Calu3 (cell line): ENCODE measurements at places on chromosomes 12 and 14.
A peak's percentile ranks its signal among the peaks of the same experiment; 100 is the strongest.

DNA sequence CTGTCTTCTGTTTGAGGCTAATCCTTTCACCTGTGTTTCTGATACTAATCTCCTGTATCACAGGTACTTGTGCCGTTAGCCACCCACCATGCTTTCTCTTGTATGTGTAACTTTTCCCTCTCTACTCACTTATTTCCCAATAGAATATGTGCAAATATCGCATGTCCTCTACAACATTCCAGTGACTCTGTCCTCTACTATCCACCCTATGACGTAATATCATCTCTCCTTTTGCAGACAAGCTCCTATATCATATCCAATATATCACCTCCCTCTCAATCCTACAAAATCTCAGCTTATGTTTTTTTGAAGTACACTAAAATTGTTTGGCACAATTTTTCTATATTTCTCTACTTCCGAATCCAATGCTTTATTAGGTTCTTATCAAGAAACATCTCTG lies 232.6 kb upstream of the LRFN5 start:
- no peak for DNase-seq

- no peak for DNase-seq
These were observed 202.7 kb upstream of the GARIN6 start for GRCh38 chr12:99444859-99445316.

DNA sequence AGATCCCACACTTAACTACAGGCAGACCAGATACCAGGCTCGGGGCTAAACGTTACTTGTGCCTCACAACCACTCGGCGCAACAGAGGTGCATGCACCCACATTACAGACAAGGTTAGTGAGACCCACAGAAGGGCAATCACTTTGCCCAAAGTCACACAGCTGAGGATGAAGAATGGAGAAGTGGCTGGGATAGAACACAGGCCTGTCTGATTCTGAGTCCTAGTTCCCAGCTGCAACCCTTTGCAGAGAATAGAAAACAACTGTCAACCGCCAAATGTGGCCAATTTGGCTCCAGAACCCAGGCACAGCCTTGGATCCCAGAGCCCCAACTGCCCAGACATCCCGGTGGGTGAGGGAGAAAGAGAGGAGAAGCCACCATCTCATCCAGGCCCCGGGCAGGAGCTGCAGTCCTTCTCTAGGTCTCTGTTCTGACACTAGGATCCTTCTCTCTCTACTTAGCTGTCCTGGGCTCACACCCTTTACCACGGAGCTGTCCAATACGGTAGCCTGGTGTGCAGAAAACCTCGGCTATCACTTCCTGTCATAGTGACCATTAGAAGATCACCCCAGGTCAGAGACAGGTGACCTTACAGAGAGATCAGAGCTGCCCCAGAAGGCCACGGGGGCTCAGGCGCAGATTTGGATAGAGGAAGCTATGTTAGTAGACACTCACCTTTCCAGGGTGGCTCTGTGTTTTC lies 59.1 kb downstream of the FAM222A start:
- DNase-seq: no peak

DNA sequence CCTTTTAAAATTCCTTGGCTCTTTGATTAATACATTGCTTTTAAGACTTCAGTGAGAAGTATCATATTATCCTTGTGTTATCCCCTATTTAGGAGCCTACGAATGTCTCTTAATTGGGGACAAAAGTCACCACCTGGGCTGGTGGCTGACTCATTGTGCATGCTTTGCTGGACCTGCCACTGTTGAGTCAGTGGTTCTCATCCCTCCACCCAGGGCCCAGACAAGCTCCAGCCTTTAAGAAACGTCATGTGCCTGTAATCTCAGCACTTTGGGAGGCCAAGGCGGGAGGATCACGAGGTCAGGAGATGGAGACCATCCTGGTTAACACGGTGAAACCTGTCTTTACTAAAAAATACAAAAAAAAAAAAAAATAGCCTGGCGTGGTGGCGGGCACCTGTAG lies 57.9 kb downstream of the OTX2 start:
- no peak for DNase-seq

DNA sequence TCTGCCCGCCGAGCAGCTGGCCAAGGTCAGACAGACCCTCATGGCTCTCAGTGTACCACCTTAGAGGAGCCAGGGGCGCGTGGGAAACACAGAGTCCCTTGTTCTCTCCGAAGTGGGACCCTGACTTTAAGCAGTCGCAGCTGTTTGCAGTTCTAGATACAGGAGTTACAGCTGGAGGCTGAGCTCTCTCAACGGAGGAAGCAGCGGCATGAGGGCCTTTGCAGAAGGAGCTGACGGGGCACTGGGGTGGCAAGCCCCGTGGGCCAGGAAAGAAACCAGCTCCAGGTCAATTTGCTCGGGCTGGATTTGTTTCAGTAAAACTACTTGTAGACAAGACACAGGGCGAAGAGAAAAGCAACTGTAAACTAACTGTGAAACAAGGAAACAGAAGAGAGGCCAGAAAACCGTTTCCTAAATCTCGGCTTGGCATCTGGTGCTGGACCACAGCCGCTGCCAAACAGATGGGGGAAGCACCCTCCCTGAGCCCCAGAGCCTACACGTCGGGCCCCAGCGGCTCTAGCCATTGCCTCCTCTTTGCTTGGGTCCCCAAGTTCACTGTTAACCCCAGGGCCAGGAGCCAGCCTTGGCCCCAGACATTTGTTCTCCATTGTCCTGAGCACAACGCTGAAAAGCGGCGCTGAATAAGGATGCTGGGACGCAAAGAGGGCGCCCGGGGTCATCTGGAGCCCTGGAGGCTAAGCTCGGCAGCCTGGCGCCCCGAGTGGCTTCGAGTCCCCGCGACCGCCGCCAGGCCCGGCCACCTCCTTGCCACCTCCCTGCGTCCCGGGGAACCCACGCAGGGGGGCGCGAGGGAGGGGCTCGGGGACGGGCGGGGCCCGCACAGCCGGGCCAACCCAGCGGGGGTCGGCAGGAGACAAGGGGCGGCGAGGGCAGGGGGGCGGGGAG lies 914 bp upstream of the PACS2 start:
- peak; percentile 29 for DNase-seq

GRCh38 chr12:87280893-87281292 lies 748.3 kb downstream of the C12orf50 start:
- no peak for DNase-seq

- DNase-seq: no peak
These were observed 4.9 kb upstream of the CMA1 start for GRCh38 chr14:24513009-24513408.

GRCh38 chr12:25585021-25585523 lies 32.0 kb upstream of the LMNTD1 start:
- no peak for DNase-seq

GRCh38 chr12:121543786-121544185 lies 37.0 kb downstream of the KDM2B start:
- no peak for DNase-seq

DNA sequence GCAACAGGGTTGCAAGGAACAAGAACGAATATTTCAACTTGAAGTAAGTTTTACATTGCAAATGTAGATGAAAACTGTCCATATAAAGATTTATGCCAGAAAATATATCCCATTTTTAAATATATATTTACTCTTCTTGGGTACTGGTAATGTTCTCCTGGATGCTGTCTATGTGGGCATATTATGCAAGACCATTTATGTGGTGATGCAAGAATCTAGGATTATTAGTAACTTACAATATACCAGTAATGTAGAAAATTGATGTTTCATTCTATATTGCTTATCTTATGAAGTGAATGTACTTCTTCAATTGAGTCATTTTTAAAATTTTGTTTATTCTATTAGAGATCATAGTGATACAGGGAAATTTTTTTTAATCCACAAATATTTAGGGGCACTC lies 25.1 kb downstream of the FGFR1OP2 start:
- no peak for DNase-seq

GRCh38 chr14:63890553-63890952 lies 37.7 kb downstream of the SYNE2 start:
- DNase-seq: no peak

DNA sequence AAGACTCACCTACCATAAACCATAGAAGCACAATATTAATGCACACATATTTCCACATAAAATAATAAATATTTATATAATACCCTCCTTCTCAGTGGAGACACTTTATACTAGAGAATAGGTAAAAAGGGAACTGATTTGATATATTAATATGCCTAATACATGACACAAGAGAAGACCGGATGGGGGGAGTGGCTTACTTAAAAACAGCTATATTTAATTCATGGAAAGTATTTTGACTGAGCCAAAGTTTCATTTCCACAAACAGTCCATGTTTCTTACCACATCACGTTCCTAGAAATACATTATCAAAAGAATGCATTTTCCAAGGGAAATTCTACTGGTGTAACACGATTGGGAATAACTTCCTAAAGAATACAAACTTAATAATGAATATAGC lies 63.4 kb downstream of the ITPR2 start:
- no peak for DNase-seq

GRCh38 chr14:75025876-75026275 lies 23.2 kb downstream of the EIF2B2 start:
- no peak for DNase-seq

DNA sequence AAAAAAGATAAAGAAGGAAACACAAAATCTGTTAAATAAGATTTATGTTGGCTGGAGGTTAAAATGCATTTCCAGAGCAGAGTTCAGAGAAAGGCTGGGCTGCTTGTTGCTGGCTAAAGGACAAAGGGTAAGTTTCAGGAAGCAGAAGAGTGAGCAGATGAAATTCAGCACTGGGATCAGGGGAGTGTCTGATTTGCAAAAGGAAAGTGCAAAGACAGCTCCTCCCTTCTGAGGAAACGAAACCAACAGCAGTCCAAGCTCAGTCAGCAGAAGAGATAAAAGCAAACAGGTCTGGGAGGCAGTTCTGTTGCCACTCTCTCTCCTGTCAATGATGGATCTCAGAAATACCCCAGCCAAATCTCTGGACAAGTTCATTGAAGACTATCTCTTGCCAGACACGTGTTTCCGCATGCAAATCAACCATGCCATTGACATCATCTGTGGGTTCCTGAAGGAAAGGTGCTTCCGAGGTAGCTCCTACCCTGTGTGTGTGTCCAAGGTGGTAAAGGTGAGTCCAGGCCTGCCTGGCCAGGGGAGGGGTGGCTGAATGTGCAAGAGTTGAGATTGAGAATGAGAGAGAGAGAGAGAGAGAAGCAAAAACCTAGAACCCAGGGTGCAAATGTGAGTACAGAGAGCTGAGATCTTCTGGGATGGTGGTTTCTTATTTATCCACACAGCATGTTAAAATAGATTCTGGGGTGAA lies at the start of gene OAS1:
Gene OAS1, plus strand, starts transcription at position 251 of the 703 bp plus-strand sequence. Its CDS starts 78 bp downstream, at position 329.
- peak; percentile 67 for DNase-seq

DNA sequence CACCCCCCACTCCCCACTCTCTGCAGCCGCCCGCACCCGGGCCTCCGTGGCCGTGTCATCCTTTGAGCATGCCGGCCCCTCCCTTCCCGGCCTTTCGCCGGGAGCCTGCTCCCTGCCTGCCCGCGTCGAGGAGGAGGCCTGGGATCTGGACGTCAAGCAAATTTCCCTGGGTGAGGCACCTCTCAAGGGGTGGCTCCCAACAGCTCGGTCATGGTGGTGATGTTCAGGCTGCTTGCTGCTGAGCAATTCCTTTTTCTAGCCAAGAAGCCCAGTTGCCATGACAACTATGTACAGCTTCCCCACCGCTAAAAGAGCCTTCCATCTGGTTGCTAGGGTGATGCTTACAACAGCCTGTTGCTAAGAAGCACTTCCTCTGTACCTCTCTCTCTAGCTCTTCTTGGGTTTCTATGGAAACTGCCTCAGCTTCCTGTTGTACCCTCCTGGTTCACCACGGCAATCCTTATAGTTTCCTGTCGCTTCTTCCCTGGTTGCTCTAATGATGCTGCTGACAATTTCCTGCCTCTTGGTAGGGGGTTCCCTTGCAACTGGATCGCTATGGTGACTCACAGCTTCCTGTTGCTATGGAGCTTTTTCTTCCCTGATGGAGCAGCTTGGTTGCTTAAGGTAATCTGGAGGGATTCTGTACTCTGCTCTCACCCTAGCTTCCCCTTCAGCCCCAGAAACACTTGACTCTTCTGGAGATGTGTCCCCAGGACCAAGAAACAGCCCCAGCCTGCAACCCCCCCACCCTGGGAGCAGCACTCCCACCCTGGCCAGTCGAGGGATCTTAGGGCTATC lies 11.0 kb downstream of the ZNF219 start:
- DNase-seq: no peak

DNA sequence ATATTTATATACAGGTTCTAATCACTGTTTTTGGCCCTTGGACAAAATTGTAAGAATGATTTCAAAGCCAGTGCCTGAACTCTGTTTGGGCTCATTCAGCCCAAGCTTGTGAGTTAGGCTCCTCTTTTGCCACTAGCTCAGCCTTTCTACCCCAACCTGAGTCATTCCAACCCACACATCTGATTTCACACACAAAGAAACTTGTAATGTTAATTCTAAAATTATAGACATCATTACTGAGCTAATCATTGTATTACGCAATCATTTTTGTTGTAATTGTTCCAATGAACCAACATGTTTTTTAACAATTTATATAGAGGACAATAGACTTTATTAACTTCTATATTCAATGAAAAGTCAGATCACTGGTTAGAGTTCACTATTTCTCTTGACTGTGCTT lies 441.1 kb downstream of the ETNK1 start:
- no peak for DNase-seq

- DNase-seq: no peak
These were observed 170.4 kb upstream of the HIF1A start for GRCh38 chr14:61524936-61525292.

GRCh38 chr12:71780237-71780822 lies 25.7 kb downstream of the RAB21 start:
- DNase-seq: peak; percentile 66

DNA sequence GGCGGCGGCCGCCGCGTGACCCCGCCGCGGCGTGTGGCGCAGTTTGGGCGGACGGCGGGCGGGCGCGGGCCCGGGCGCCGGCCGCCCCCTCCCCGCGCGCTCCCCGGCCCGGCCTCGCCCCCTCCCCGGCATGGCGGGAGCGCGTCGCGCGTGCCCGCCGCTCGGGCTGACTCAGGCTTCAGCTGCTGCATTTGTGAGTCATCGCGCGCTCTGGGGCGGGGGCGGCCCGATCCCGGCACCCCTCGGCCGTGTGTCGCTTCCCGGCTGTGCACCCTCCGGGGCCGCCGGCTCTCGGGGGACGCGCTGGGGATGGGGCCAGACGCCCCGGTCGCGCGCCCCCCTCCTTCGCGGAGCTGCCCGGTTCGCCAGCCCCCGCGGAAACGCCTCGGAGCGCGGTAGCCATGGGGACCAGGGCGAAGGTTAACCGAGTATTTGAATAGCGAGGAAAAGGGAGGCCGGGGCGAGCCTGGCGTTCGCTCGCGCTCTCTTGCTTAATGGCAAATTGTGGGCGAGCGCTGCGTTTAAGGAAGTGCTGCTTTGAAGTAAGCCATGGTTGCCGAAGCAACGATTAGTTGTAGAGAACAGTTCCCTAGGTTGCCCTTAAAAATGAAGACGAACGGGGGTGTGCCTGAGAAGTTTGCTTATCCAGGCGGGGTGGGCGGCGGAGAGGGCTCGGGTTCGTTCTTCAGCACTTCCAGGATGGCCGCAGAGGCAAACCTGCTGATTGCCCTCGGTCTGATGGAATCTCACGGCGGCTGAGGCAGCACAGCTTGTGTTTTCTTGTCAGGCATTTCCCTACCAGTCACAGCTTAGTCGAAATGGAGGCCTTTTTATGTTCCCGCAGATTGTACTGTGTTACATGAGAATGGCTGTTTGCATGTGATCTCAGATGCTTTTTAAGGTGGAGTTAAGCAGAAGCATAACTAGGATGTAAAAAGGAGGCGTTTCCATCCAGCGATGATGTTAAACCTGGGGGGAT lies 896 bp downstream of the EIF5 start:
- DNase-seq: peak; percentile 72

- no peak for DNase-seq
These were observed 114.3 kb downstream of the BCL11B start for GRCh38 chr14:99157676-99158075.
